ENCODE measurements at places on chromosomes 7 and 10.

- DNase-seq, result no peak
Observed at GRCh38 chr7:7705318-7705717, 13.1 kb downstream of the RPA3 start.

- peak; percentile 95 for DNase-seq
Observed at GRCh38 chr7:101915000-101915399, 97.6 kb downstream of the CUX1 start.

DNA sequence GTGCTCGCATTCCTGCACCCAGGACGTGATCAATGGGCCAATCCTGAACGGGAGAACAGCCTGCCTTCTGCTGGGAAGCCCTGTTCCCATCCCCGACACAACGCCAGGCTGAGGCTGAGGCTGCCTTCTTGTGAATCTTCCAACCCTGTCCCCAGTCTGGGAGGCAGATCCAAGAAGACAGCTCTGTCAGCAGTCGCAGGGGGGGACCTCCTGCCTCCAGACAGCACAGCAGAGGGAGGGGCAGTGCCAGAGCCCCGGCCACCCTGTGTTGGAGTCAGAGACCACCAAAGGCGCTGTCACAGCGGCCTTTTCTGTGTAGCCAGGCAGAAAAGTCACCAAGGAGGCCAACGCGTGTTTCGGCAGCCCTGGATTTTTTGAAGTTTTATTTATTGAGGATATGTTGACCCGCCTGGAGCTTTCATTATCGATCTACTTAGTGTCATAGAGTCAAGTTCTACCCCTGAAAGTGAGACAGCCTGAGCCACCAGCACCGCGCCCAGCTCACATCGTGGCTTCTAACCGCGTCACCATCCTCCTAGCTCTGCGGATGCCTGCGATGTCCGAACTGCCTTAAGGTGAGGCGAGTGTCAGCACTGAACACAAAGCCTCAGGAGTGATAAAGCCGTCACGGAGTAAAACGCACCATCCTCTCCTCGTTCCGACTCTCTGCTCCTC is 86.1 kb downstream of the PTPRN2 start:
- no peak for DNase-seq

GRCh38 chr10:128001363-128001745 is 94.5 kb downstream of the PTPRE start:
- no peak for DNase-seq

DNA sequence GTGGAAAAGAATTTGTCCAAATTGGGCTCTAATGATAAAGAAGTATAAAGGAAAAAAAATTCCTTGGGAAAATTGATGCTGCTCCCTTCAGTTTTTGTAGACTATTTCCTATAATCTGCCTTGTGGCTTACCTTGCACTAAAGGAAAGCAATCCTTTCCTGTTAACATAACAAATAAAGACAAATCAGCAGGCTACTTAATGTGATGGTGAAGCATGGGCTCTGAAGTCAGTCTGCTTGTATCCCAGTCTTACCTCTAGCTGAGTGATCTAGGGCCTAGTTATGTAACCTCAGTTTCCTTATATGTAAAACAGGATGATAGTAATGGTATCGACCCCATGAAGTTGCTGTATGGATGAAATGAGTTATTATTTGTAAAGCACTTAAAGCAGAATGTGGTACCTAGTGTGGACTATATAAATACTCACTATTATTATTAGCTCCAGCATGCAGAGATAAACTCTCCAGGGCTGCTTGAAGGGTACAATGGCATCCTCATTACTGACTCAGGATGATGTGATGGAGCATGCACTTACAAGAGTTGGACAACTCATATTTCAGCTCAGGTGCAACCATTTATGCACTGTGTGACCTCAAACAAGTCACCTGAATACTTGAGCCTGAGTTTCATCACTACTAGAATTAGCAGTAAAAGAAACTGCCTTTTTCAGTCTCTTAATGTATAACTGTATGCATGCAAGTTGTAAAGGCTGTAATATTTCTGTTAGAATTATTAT is 156.1 kb downstream of the DKK1 start:
- no peak for DNase-seq

DNA sequence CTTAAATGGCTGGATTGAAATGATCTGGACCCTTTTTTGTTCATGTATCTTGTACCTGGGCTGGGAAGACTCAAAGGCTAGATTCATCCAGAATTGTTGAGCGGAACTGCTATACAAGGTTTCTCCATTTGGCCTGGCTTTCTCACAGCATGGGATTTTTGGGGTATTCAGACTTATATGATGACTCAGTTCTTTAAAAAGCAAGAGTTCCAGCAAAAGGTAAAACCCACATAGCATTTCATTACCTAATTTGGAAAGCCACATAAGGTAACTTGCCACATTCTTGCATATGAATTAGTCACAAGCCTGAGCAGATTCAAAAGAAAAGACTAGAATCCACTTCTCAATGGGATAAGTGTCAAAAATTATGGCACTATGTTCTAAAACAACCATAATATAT is 137.4 kb downstream of the HGF start:
- no peak for DNase-seq

GRCh38 chr10:86234541-86235270 is 131.9 kb downstream of the GRID1 start:
- no peak for DNase-seq

- DNase-seq, result no peak
Observed at GRCh38 chr10:6292741-6293151, 90.0 kb downstream of the PFKFB3 start.

GRCh38 chr7:625376-625971 is 101.0 kb upstream of the DNAAF5 start:
- DNase-seq, result no peak

- DNase-seq, result no peak
Observed at GRCh38 chr10:70838270-70838805, 22.6 kb downstream of the SGPL1 start.

GRCh38 chr7:121936951-121937623 is 64.1 kb downstream of the PTPRZ1 start:
- no peak for DNase-seq

DNA sequence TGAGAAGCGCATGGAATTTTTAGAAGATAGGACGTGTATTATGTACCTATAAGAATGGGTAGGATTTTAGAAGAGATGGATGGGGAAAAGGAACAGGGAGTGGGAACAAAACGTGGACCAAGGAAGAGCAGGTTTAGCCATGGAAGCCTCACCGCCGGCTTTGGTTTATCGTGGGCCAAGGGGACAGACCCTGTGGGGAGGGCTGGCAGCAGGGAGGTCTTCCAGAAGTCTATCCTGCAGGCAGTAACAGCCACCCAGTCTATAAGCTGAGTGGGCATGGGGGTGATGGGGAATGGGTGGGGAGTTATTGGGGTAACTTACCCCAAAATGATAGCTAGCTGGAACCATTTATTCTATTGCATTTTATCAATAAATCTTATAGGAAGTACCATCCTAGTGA is 44.9 kb downstream of the IKZF1 start:
- DNase-seq, result no peak

All from NCI-H1694 (cell line).